ENCODE measurements at places on chromosomes 11 and 22.

DNA sequence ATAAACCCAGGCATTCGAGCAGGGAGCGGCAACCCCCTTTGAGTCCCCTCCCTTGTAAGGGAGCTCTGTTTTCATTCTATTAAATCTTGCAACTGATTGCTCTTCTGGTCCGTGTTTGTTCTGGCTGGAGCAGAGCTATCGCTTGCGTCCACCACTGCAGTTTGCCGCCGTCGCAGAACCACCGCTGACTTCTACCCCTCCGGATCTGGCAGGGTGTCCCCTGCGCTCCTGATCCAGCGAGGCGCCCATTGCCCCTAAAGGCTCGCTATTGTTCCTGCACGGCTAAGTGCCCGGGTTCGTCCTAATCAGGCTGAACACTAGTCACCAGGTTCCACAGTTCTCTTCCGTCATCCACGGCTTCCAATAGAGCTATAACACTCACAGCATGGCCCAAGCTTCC, 10.4 kb upstream of the MS4A7 start:
- DNase-seq, result no peak

DNA sequence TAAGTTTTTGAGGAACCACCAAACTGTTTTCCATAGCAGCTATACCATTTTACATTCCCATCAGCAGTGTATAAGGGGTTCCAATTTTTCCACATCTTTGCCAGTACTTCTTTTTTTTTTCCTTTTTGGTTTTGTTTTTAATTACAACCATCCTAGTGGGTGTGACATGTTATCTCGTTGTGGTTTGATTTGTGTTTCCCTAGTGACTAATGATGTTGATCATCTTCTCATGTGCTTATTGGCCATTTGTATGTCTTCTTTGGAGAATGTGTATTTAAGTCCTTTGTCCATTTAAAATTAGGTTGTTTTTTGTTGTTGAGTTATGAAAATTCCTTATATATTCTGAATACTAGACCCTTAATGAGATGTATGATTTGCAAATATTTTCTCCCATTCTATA, 59.3 kb downstream of the STIM1 start:
- DNase-seq, result no peak

- DNase-seq, result no peak
Measured at GRCh38 chr22:24455751-24456426, 28.5 kb downstream of the ADORA2A start.

DNA sequence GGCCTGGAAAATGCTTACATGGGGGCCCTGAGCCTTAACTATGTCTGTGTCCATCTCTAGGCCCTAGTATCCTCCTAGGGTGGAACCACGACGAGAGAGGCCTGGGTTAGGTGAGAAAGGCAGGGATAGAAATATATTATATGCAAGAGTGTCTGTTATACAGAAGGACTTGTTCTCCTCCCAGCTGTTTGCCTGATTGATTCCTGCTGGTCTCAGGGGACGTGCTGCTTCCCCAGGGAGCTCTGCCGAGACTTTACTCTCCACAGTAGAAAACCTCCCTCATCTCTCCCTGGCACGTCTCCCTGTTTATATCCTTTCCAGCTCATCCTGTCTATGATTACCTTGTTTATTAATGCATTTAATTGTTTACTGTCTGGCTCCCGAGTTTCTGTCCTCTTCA, 132.6 kb downstream of the MIAT start:
- DNase-seq, result no peak

DNA sequence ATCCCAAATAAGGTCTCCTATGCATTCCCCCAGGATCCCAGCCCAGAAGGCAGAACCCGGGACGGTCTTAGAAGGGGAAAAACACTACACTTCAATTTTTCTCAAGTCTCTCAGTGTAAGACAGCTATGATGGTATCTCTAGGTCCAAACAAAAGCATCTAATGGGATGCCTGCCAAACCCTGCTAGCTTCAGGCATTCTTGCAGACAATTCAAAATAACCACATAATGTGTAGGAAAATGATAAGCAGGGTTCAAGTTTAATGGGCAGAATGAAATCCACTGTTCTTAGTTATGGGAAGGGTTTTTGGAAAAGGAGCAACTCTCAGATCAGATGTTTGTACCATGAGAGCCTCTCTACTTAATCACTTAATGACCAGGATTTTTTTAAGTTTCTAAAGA, 119.8 kb upstream of the ANO1 start:
- DNase-seq, result no peak

DNA sequence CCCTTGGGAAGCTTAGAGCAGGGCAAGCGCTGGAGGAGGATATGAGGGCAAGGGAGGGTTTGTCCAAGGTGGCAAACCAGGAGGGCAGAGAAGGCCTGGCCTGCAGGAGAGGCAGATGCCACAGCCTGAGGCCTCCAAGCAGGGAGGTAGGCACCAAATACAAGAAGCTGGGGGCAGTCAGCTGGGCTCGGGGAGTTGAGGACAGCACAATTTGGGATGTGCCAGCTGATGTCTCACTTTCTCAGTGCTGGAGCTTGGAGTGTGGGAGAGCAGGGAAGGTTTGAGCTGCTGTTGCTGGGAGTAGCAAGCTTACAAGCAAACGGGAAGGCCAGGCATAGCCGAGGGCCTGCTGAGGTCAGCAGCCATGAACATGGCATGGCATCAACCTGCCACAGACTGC, 4.0 kb downstream of the ZDHHC24 start:
- no peak for DNase-seq

GRCh38 chr11:105206633-105207032, 67.1 kb upstream of the CARD18 start:
- DNase-seq, result no peak

GRCh38 chr11:87722756-87723565, 452.3 kb downstream of the RAB38 start:
- no peak for DNase-seq

DNA sequence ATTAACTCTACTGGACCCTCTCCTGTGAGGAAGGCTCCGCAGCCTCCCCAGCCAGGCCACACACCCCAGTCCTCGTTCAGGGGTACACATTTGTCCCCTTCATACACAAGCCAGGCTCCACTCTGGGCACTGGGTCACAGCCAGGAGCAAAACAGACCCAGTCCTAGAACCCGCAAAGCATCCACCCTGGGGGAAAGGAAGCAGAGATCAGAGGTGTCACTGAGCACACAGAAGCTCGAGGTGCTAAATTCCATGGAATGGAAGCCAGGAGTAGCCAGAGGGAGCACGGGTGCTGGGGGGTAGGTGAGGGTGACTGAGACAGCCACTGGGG, 43.6 kb upstream of the TH start:
- no peak for DNase-seq

- no peak for DNase-seq
Measured at GRCh38 chr22:44271010-44271500, 41.7 kb downstream of the SHISAL1 start.

DNA sequence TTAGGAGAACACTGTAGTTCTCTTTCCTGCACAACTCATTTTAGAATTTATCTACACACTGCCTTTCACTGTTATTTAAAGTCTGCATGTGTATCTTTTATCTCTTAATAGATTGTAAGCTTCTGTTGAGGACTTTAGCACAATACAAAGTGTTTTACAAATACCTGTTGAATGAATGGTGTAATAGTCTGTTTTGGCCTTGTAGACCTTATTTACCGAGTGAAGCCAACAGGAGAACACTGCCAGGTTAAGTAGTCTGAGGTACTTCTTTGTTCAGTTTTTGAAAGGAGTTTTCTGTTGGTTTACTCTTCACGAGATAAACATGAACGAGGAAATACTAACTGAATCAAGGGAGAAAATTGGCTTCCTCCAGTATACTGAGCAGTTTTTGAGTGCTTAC, 31.0 kb downstream of the SIK2 start:
- DNase-seq, result no peak

DNA sequence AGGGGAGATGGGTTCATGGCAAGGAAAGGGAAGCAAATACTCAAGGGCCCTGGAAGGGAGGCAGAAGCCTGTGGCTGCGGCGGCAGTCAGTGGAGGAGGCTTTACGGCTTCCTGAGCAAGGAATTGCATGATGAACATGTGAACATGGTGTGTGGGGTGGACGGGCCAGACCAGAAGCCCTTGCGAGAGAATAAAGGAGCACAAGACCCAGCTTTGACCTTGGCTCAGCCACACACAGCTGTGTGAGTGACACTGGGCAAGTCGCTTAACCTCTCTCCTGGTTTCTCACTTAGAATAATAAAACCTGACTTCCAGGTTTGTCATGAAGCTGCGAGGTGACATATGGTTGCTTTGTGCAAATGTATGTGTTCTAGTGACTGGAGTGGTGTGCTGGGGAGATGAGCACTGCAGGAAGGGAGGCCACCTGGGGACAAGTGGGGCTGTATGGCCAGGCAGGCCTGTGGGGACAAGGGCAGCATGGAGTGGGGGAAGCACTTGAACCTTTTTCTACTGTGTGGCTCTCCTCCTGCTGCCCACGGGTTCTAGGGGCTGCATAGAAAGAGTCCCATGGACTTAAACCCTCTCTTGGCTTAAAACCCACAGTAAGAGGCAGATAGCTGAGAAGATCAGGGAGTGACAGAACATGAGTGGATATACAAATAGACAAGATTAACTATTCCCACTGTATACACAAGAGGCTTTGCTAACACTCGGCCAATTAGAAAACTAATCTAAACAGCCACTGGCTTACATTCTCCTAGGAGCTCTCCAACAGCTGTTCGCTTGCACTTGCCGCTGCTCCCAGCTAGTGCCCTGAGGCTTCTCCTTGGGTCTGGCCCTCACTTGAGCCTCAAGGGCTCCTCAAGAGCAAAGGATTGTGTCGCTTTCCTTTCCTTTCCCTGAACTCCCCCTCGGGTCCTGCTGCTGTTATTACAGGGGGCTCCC, 67.3 kb upstream of the CDON start:
- no peak for DNase-seq

DNA sequence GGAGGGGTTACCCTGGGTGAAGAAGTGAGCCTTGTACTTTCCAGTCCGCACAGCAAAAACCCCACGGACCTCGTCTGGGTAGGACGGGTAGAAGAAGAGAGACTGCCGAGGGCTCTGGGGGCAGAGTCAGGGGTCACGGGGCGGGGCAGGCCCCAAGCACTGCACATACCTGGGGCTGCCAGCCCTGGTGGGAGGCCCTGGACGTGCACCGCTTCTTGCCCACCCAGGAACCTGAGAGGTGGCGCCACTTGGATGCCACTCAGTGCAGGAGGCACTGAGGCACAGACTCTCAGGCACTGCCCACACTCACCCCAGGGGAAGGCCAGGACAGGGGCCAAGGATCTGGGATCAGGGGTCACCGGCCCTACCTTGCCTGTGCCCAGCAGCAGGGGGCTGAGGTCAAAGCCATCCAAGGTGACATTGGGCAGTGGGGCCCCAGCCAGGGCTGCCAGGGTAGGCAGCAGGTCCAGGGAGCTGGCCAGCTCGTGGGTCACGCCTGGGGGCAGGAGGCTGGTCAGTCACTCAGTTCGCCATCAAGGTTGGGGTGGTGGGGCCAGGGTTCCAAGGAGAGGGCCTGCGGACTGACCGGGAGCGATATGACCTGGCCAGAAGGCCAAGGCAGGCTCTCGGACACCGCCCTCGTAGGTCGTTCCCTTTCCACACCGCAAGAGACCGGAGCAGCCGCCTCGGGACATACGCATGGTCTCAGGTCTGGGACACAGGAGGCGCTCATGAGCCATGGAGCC, 2.2 kb downstream of the ARSA start:
- no peak for DNase-seq

GRCh38 chr11:122751292-122752070, 86.8 kb upstream of the CRTAM start:
- DNase-seq, result no peak

- no peak for DNase-seq
Measured at GRCh38 chr11:134260503-134260902, 7.1 kb downstream of the ACAD8 start.

DNA sequence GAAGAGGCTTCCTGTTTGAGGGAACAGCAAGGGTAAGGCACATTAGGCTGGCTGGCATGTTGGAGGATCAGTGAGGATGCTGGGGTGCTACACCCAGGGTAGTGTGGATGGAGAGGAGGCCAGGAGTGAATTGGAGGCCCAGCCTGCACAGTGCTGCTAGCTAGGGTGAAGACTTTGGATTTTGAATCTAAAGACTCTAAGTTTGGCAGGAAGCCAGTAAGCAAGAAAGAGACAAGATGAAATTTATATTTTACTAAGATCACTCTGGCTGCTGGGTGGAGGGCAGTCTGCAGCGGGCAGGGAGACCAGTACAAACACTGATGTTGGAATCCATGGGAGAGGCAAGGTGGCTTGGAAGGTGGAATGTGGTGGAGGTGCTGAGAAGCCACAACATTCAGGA, 43.6 kb downstream of the TSPAN18 start:
- no peak for DNase-seq

DNA sequence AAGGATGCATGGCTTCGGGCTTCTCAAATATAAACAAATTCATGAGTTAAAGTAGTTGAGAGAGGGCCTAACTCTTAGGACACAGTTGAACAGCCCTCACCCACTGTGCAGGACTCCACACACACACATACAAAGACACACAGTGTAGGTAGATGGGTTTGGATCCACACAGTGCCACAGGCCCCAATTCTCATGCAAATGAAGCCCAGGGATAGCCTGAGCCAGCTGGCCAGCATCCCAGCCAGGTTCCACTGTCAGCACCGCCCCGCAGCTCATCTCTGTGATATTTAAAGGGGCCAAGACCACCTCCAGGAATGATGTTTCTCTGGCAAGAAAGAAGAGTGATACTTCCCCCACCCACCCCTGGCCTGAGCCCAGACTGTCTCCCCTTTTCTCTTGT, 11.7 kb downstream of the SLC35C1 start:
- DNase-seq, result no peak

DNA sequence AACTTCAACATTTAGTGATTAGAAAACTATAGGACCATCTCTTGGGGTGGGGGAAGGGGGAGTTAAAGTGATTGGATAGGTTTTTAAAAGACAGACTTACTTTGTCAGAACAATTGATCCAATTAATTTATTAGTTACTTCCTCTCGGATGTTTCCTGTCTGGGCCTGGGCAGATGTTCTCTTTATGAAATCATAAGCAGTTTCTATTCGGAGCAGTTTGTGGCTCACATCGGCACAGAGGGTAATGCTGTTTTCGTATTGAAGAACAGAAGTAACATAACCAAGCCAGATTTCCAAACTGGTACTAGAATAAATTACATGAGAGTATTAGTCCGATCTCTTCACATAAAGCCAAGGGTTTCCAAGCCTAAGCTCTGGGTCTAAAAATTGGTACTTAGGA, 20.6 kb downstream of the PIWIL3 start:
- no peak for DNase-seq

GRCh38 chr22:48052621-48052890, 1290.1 kb downstream of the TBC1D22A start:
- no peak for DNase-seq

DNA sequence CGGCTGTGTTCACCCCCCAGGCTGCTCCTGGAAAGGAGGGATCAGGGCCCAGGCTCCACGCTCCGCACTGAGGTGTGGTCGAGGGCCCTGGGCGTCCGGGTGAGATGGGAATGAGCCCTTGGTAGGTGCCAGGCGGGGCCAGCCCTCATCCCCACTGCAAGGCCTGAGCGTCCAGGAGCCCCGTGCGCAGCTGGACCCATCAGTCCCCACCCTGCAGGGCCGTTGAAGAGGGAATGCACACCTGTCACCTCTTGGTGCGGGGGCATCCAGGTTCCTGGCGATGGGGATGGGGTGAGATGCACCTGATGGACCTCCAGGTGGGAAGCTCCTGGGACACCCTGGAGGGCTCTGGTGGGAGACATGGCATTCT, 72.2 kb downstream of the KCNQ1 start:
- no peak for DNase-seq
